ENCODE measurements at places on chromosomes 5 and 9.

DNA sequence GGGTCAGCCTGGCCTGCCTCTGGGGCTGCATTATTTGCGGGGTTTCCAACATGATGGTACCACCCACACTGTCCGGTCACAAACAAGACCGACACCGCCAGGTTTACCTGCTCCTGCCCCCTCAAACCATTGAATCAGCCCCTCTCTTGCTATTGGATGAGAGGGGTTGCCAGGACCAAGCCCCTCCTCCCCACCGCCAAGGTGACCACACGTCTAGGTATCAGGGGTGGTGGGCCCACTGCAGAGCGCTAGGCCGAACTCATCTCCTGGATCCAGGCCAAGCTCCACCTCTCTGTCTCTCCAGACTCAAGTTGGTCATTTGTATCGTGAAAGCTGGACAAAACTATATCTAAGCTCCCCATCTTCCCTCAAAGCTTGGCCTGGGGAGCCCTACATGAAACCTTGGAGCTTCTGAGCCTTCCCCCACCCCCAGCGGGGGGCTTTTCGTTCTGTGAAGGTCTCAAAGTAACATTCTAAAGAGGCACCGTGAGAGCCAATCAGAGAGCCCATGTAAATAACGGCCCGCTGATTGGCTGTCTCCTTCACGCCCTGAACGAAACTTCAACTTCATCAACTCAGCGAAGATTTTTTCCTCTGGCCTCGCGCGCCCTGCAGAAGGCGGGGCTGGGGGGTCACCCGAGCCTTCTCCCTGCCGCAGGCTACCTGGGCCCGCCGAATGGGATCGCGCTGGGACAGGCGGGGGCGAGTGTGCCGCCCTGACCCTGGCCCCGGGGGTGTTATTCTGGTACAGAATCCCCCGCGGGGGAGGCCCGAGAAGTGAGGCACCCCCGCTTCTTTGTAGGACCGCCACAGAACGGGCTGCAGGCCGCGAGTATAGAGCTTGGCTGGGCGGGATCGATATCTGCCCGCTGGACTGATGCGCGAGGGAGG lies 49.6 kb upstream of the PSD2 start:
- DNase-seq, result peak; percentile 95

- DNase-seq, result no peak
Observed at GRCh38 chr9:125761676-125762450, 14.7 kb downstream of the PBX3 start.

DNA sequence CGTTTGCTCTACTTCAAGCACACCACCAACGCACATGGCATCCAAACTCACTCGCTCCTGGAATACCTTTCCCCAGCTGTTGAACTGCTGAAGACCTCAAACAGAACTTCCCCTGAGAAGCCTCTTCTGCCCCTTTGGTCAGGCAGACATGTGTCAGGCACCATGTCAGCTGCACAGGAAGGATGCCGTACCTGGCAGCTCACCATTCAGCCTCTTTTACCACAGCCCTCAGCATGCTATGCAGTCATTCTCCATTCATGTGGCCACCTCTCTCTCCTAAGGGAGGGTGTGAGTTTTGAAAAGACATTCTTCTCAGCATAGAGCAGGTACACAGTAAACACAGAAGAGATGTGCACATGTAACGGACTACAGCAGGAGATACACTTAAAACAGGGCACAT lies 14.2 kb downstream of the IL4 start:
- DNase-seq, result no peak

- no peak for DNase-seq
Observed at GRCh38 chr5:130216286-130216685, 312.0 kb downstream of the CHSY3 start.

DNA sequence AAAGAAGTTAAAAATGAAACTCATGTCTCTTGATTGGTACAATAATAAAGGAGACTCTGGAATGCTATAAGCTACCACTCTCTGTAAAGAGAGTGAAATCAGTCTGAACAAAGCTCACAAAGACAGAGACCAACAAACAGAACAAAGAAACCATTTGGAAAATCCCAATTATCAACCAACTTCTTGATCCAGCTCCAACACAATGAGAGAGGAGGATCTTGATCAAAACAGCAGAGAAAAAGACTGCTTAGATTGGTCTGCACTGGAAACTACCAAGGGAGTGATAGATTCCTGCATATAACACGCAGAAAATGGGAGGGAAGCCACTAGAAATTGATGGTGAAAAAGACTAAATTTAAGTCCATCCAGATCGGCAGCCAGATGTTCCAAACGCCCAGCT lies 23.1 kb upstream of the RNF38 start:
- no peak for DNase-seq

- no peak for DNase-seq
Observed at GRCh38 chr5:75113354-75114113, 61.2 kb upstream of the GCNT4 start.

DNA sequence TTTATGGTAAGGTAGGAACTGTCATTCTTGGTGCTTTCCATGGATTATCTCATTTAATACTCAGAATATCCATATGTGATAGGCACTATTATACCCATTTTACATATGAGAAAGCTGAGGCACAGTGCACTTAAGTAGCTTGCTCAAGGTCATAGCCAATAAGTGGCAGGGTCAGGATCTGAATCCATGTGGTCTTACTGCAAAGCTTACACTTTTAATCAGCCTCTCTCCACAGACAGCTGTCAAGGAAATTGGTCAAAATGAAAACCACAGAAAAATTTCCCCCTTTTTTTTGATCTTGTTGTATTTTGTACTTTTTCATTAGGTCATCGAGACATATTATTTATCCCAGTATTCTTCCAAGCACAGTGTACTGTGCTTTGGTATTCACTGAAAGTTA lies 78.5 kb downstream of the ERCC6L2 start:
- DNase-seq, result no peak

DNA sequence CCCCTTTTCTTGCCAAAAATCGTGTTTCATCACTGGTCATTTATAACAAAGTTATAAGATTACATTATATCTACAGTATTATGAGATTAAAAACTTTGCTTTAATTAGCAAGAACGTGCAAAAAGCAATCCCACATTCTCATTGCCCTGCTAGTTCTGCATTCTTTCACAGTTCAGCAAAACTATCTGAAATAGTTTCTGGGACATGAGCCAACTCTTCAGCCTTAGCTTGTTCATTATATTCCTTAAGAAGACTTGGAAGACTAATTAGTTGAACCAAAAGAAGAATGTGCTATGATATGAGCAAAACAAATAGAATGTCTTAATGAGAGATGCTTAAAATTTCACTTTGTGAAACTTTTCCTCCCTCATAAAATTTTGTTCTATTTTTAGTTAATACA lies 76.7 kb downstream of the ITGA1 start:
- no peak for DNase-seq

DNA sequence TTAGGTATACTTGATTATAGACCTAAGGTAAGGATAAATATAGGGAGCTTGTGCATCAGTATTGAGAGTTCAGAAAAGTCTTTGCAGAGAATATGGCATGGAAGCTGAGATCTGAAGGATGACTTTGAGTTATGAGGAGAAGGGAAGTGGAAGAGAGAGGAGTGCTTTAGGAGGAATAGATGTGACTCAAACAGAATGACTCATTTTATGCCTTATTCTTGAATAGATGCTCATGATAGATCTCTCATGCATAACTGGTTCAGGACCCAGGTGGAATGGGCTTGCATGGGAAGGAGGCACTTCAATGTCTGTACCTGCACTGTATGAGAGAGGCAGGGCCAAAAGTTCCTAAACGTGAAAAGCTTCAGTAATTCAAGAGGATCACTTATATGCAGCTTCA lies 103.3 kb downstream of the CWC27 start:
- DNase-seq, result no peak

DNA sequence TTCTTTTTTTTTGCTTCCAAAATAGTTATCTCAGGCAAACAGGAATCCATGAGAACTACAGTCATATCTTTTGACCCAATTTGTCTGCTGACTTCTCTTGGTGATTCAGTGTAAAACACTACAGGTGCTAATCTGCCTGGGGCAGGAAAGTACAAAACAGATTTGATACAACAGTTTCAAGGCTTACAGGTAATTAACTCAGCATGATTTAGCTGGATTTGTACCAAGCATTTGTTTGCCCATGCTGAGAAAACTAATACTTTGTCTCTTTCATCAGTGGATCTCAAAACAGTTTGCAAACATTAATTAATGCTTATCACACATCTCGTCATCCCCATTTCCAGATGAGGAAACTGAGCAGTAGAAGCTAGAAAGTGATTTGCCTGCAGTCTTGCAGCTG lies 312.5 kb upstream of the SEMA6A start:
- no peak for DNase-seq

DNA sequence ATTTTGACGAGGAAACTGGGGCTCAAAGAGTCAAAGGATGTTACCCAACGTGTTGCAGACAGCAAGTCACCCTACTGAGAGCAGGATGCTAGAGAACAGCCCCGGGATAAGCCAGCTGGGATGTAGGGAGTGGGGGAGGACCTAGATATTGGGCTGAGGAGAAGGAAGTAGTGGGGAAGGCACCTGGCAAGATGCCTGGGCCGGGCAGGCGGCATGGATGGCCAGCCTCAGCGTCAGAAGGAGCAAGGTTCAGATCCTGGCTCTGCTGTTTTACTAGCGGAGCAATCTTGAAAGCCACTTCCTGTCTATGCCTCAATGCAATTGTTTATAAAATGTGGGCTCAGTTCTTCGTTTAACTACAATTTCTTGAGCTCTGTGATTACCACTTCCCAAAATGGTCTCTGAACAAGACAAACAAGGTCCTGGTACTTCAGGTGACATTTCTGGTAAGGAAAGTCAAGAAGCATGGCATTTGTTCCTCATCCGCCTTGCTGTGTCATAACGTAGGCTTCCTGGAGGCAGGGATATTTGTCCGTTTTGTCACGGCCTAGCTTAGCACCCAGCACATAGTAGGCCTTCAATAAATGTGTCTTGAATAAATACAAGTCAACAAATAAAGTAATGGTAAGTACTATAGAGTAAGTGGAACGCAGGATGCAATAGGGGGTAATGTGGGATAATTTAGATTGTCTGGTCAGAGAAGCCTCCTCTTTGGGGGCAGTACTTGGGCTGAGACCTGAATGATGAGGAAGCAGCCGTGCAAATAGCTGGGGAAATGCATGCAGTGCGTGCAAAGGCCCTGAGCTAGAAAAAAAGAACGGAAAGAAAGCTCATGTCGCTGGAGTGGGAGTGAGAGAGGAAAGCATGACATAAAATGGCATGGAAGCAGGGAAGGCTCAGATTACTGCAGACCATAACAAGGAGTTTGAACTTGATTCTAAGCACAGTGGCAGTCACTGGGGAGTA lies 70.5 kb downstream of the SMIM23 start:
- no peak for DNase-seq

Data from iPS DF 19.7 (cell line).